RCC 7860 (cell line): ENCODE measurements at places on chromosomes 5 and 9.
A peak's percentile ranks its signal among the peaks of the same experiment; 100 is the strongest.

DNA sequence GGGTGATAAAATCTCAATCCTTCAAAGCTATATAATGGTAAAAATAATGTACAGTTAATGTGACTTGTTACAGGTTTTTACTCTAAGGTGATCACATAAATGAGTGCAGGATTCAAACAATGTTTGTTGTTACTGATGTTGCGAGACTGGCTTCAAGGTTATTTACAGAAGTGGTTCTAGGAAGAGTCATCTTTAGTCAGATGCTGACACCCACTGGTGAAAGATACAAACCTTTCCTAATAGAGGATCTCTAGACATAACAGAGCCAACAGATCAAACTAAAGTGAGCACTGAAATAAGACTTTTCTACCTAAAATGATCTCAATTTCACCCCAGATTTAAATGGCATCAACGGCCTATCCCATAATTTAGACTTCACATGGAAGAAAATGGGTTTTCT, 20.2 kb downstream of the ARSB start:
- peak; percentile 8 for DNase-seq

- DNase-seq: no peak
Observed at GRCh38 chr9:86340356-86341006, 13.7 kb downstream of the TUT7 start.

DNA sequence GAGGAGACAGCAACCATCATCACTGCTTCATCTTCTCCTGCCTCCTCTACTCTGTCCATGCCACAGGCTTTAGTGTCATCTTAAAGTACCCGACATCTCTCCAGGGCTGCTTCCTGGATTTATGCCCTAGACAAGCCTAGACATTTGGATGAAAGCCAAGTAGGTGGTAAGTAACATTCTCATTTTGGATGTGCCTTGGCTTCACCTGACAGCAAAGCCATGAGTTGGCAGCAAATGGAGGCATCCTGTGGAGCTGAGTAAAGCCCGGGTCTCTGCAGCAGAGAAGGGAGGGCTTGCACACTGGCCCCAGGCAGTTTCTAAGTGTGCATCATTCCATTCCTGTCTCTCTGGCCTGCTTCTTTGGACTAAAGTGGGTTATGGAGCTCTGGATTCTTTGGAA, 299.1 kb downstream of the DMAC1 start:
- no peak for DNase-seq

- no peak for DNase-seq
Observed at GRCh38 chr9:129175515-129175824, 2.6 kb downstream of the IER5L start.

DNA sequence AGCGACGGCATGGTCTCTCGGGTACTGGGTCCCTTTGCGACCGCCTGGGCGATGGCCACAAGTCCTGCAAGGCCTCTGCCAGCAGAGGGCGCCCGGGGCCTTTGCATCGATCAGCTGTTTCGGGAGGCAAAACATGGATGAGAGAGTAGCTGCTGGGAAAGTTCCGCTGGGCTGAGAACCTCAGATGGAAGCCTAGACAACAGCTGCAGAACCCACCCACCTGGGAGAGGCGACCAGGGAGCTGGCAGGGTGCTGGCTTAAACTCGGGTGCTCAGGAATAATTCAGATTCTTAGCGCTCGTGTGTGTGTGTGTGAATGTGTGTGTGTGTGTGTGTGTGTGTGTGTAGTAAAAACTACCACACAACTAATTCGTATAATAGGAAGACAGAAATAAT, 50.0 kb downstream of the TRIM32 start:
- peak; percentile 47 for DNase-seq

- DNase-seq: no peak
Observed at GRCh38 chr9:135617538-135617900, 21.8 kb downstream of the GLT6D1 start.
